ENCODE measurements at places on chromosomes 5 and 9.

GRCh38 chr5:131943916-131944315 is 1.5 kb downstream of the MEIKIN start:
- no peak for DNase-seq

- no peak for DNase-seq
Measured at GRCh38 chr5:91706785-91707520, 323.8 kb upstream of the ARRDC3 start.

DNA sequence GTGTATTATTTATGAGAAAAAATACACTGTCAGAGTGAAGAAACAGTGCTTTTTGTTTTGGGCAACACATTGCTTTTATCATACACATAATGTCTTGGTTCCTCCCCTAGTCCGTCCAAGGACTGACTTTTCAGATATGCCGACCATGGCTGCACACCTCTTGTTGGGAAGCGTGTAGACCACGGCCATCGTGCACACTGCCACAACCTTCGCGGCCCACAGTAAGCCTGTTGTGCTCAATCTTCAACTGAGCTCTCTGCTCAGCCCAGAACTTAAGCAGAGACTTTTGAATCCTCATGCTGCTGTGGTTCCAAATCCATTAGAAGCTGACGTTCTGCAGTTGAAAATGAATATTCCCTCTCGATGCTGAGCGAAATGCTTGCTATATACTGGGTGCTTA is 157.6 kb upstream of the IRX2 start:
- DNase-seq = no peak

- no peak for DNase-seq
Measured at GRCh38 chr5:115352571-115352970, 56.1 kb upstream of the CCDC112 start.

DNA sequence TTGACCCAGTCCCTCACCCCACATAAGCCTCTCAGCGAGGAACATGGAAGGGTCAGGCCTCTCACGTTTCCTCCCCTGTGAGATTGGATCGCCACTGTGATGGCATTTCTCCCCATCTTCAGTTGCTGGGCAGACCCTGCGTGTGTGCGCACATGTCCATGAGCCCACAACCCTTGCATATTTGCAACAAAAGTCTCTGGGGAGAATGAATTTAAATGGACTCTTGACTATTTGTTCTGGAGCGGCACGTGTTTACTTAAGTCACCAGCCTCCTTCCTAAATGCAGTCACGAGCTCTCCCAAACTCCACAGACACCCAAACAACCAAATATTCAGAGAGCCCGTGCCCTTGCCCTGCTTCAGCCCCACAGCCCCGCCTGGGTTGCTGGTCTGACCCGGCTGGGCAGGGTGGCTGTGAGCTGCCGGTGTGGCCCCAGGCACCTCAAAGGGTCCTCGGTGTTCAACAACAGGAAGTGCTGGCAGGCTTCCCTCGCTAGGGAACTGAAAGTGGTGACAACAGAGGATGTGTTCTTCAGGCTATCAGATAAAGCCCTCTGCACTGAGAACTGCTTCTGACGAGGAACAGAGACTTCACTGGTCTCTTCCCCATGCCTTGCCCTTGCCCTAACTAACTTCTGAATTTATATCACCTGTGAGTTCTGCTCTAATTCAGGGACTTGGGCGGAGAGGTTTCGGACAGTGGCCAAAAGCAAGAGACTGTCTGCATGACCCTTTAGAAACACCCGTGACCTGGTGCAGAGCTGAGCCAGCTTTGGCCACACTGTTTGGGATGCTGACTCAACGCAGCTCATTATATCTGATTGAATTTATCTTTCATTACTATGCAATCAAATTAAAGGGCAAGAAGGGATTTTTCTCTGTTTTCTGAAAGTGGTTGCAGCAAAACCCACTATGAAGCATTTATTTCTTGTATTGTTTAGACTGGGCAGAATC is 19.2 kb upstream of the CD180 start:
- no peak for DNase-seq

GRCh38 chr9:137691646-137692351 is 73.0 kb downstream of the EHMT1 start:
- no peak for DNase-seq

DNA sequence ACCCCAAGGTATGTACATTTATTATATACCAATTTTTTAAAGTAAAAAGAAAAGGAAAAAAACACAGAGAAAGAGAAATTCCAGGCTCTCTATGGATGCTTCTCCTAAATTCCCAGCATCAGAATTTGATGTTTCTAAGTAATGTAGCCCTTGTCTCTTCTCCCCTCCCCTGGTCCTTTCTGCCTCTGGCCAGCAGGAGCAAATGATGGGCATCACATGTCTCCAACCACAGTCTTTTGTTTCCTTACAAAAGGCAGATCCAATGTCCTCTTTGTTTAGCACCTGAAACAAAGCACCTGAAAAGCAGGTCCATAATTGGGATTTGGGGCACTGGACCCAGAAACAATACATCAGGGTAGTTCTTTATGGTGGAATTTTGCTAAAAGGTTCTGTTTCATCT is 50.4 kb upstream of the APC start:
- DNase-seq = no peak

GRCh38 chr5:107519900-107520354 is 150.8 kb downstream of the EFNA5 start:
- no peak for DNase-seq

DNA sequence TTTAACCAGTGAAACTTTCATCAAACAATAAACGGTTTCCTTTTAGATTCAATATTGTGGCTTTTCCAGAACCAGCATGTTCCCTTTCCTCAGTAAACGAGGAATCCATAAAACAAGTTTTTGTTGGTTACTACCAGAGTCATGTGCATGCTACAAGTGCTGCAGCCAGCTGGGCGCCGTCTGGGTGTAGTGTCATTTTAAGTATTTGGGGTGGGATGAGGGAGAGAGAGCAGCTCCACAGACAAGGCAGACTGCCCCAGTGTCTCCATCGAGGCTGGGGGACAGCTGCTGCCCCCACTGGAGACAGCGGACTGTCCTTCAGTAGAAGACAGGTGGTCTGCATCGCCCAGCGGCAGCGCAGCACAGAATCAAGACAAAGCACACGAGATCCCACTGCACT is 17.3 kb downstream of the ARPC5L start:
- DNase-seq = no peak

GRCh38 chr5:159657298-159657697 is 259.0 kb upstream of the ADRA1B start:
- DNase-seq = no peak

DNA sequence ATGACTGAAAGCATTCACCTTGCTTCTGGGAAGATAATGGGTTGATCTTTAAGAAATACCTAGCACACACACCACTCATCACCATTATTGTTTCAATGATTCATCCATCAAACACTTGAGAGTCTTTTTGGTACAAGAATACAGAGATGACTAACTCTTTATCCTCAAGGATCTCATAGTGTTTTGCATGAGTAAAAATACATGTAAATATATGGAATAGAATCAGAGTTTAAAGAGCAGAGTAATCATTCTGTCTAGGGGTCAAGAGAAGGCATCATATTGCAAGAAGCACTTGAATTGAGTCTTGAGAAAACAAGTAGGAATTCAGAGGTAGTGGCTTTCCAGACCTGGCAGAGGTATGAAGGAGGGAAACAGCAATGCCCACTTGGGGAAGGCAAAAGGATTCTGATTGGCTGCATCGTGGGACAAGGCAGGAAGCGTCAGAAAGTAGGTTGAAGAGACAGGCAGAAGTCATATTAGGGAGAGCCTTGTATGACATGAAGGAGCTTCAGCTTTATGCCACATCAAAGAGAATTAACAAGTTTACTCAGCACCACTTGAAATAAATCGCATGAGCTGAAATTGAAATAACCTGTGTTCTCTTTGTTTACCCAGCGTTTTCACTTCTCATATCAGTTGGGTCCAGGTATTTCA is 542.5 kb downstream of the TLE1 start:
- no peak for DNase-seq

- no peak for DNase-seq
Measured at GRCh38 chr5:140408750-140409241, 7.2 kb downstream of the ANKHD1 start.

DNA sequence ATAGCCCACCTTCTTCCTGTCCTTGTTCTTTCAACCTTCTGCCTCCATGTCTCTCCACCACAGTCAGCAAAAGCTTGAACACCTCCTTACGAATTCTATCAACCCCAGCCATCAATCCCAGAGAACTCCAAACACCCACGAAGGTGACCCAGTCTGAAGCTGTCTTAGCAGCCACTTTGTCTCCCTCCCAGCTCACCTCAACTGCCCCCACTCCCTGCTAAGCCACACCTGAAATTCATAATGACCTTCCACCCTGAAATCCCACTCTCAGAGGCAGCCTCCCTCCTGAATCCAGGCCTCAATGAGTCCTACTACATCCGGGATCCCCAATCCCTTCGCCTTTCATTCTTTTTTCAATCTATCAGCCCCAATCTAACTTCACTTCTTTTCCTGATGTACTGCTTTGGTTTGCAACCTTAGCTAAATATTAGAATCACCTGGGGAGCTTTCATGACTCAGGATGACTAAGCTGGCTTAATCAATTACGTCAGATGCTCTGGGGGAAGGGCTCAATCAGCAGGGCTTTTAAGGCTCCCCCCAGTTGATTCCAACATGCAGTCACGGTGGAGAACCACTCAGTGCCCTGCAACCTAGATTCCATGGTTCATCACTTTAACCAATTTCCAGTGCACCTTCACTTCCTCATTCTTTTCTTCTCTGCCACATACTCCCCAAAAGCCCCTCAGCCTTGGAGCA is 32.2 kb downstream of the BHMT start:
- DNase-seq = no peak

- no peak for DNase-seq
Measured at GRCh38 chr9:104855807-104856206, 72.1 kb downstream of the ABCA1 start.

- no peak for DNase-seq
Measured at GRCh38 chr9:134216961-134217360, 52.6 kb upstream of the RNU6ATAC start.
